ENCODE measurements at places on chromosomes 5 and 9.

DNA sequence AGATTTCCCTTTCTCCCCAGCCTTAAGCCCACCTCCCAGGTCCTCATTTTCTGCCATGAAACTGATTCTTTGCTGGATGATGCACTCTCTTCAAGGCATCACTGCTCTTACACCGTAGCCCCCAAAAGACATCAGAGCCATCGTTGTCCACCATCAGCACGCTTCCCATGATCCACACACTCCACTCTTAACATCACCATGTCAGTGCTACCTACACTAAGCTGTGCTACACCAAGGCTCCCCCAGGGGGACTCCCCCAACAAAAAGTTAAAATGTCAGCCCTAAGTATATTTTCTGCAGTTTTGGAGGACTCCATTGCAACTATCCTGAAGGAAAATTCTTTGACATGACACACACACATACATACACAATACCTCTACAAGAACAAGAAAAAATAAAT is 34.1 kb upstream of the KIF2A start:
- no peak for DNase-seq

- no peak for DNase-seq
Observed at GRCh38 chr9:114240647-114241558, 82.0 kb upstream of the ORM1 start.

DNA sequence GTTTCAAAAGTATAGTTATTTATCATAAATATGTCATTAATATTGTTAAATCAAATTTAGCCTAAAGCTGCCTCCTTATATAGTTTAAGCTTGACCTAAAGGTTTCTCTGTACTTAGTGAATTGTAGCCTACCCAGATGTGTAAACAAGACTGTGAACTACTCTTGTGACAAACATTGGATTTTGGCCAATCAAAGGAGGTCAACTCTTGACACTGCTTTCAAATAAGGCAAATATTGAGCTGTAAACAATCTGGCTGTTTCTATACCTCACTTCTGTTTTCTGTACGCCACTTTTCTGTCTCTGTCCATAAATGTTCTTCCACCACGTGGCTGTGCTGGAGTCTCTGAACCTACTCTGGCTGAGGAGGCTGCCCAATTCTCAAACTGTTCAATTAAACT is 51.2 kb downstream of the FXN start:
- no peak for DNase-seq

GRCh38 chr5:169945831-169946261 is 34.4 kb downstream of the INSYN2B start:
- no peak for DNase-seq
